ENCODE measurements at places on chromosomes 4 and X. TPM values are rescaled to one million over a fixed set of nuclear protein-coding genes. Genes with fewer than 3 reads are reported as not detected.

NUDT11 gene
- 24.3 TPM for total RNA-seq

GAGE12F gene
- total RNA-seq, result 0.82 TPM

GRIA2 gene
- total RNA-seq, result not detected

GLRA2 gene
- not detected for total RNA-seq

RTL5 gene
- 1.0 TPM for total RNA-seq

OPRPN gene
- total RNA-seq, result not detected

PCDH11X gene
- total RNA-seq, result 21.7 TPM

ARHGAP36 gene
- 0.09 TPM for total RNA-seq

PIN4 gene
- total RNA-seq, result 8.8 TPM

DNA sequence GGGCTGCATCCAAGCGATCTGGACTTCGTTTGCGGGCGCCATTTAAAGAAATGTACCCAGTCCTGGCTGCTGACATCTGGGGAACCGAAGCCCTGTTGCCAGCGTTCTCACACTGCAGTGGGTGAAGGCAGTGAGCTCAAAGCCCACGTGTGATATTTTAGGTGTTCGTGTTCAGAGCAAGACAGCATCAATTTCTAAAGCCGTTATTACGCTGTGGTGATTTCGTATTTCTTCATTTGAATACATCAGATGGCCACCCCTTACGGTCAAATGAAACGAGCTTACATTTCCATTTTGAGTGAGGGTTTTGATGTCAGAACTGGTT is 376 bp upstream of the C4orf36 start:
- peaks cover 15% of the 10 kb centered on the region for H3K27me3 ChIP-seq

GRCh38 chr4:42390622-42391354 is 6.5 kb upstream of the SHISA3 start:
- peaks cover 40% of the 10 kb centered on the region for H3K4me1 ChIP-seq
- no peak overlapping the region for H3K4me3 ChIP-seq
- DNase-seq, result no peak
- no peaks in the 10 kb centered on the region for H3K36me3 ChIP-seq
- peaks cover 29% of the 10 kb centered on the region for H3K27me3 ChIP-seq

DNA sequence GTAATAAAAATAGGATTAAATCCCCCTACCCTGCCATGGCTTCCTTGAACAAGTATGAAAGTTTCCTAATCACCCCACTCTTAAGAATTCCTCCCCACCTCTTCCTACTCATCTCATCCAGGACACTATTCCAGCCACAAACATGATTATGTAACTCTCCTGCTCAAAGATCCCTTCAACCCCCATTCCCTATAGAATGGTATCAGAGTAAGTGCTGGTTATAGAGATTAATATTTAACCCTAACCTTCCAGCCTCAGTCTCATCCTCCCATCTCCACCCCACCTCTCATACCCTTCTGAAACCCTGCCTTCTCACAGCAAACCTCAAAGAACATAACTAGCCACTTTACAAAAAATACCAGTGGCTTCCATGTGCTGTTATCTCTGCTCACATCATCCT is 155.1 kb downstream of the PPP3CA start:
- H3K4me1 ChIP-seq, result peaks cover 31% of the 10 kb centered on the region
- H3K4me3 ChIP-seq, result no peak overlapping the region
- DNase-seq, result no peak
- no peaks in the 10 kb centered on the region for H3K27me3 ChIP-seq
- peak overlapping the region; percentile 77 for H3K27ac ChIP-seq

GRCh38 chrX:147884958-147885357 is 26.8 kb upstream of the FMR1 start:
- DNase-seq, result no peak
- H3K27me3 ChIP-seq, result no peaks in the 10 kb centered on the region
- H3K36me3 ChIP-seq, result peaks cover 28% of the 10 kb centered on the region
- H3K4me1 ChIP-seq, result no peaks in the 10 kb centered on the region
- H3K27ac ChIP-seq, result no peak overlapping the region

DNA sequence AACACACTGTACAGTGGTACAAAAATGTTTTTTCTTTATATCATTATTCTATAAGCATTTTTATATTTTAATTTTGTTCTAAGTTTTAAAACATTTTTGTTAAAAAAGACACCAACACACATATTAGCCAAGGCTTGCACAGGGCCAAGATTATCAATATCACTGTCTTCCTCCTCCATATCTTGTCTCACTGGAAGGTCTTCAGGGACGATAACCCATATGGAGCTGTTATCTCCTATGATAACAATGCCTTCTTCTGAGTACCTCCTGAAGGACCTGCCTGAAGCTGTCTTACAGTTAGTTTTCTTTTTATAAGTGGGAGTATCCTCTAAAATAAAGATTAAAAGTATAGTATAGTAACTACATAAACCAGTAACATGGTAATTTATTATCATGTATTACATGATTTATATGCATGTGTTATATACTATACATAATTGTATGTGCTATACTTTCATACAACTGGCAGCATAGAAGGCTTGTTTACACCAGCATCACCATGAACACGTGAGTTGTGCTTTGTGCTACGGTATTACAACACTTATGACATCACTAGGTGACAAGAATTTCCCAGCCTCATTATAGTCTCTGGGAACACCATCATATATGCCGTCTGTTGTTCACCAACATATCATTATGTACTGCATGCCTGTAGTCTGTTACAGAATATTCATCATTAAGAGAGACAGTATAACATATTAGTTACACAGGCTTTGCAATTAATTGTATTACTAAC is 90.7 kb downstream of the WDFY3 start:
- 0 out of 2 replicates have a peak, but pooled peaks cover 2% of the 10 kb centered on the region for H3K36me3 ChIP-seq
- peaks cover 41% of the 10 kb centered on the region for H3K4me1 ChIP-seq
- no peak for DNase-seq
- no peak overlapping the region for H3K4me3 ChIP-seq

GRCh38 chrX:119655125-119655524 is 37.8 kb downstream of the SEPTIN6 start:
- peaks cover 19% of the 10 kb centered on the region for H3K4me1 ChIP-seq
- no peaks in the 10 kb centered on the region for H3K27me3 ChIP-seq
- H3K4me3 ChIP-seq, result no peak overlapping the region
- H3K36me3 ChIP-seq, result peaks cover 25% of the 10 kb centered on the region

All from WTC11 (cell line).